ENCODE measurements at places on chromosomes 1 and 21.

- DNase-seq: no peak
Measured at GRCh38 chr21:38041493-38041892, 125.2 kb upstream of the KCNJ6 start.

DNA sequence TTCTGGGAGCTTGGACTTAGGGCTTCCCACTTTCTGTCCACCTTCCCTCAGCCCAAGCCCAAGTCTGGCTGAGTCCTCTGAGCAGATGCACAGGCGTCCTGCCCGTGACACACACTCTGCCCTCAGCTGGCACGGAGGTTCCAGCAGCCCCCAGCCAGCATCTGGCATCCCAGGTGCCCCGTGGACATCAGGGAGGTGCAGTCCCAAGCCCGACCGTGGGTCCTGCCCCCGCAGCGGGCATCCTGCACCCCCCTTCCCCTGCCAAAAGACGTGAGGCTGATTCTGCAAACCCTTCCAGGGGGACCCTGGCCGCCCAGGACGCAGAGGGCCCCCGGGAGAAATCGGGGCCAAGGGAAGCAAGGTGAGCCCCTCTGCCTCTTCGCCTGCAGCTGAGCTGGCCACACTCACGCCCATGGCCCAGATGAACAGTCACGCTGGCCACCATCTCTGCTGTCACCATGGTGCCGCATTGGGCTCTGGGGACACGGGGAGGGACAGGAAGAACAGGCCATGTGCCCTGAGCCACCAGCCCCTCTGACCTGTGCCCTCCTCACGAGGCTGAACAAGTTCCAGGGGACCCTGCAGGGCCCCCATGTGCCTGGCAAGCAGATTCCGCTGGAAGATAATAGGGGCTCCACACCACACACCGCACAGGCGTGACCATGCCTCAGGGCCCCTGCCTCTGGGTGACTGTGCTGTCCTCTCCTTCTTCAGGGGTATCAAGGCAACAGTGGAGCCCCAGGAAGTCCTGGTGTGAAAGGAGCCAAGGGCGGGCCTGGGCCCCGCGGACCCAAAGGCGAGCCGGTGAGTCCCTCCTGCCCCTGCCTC is 20.6 kb downstream of the COL6A2 start:
- no peak for DNase-seq

- DNase-seq: no peak
Measured at GRCh38 chr1:200452850-200453552, 43.2 kb upstream of the ZNF281 start.

- DNase-seq: no peak
Measured at GRCh38 chr1:44881011-44881632, 38.1 kb upstream of the PTCH2 start.

- no peak for DNase-seq
Measured at GRCh38 chr1:24575905-24576587, 20.2 kb downstream of the NCMAP start.

DNA sequence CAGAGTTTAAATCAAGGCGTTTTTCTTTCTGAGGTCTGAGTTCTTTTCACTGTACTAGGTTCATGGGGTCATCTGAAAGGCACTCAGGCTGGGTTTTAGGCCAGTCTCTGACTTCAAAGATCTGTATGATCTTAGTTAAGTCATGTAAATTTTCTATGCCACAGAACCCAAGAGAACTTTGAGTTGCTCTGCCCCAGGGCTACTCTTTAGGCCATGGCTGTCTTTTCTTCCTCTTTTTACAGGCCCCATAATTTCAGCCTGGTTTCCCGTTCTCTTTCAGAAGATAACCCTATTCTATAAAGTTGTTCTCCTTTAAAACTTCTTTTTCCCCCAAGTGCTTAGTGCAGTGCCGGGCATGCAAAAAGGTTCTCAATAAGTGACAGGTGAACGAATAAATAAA is 26.1 kb downstream of the METTL13 start:
- no peak for DNase-seq

- DNase-seq: no peak
Measured at GRCh38 chr21:14877581-14878228, 187.1 kb downstream of the NRIP1 start.

DNA sequence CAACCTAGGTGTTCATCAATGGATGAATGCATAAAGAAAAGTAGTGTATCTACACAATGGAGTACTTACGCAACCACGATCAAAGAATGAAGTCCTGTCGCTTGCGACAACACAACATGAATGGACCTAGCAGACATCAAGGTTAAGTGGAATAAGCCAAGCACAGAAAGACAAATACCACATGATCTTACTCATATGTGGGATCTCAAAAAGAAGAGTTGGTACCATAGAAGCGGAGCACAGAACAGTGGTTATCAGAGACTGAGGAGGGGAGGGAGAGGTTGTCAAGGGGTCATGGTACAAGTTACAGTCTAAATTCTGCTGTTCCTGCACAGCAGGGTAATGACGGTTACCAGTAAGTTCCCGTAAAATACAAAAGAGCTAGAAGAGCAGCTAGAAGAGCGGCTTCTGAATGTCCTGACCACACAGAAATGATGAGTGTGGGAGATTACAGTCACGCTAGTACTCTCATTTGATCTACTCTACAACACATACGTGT is 36.7 kb downstream of the NPHP4 start:
- no peak for DNase-seq

DNA sequence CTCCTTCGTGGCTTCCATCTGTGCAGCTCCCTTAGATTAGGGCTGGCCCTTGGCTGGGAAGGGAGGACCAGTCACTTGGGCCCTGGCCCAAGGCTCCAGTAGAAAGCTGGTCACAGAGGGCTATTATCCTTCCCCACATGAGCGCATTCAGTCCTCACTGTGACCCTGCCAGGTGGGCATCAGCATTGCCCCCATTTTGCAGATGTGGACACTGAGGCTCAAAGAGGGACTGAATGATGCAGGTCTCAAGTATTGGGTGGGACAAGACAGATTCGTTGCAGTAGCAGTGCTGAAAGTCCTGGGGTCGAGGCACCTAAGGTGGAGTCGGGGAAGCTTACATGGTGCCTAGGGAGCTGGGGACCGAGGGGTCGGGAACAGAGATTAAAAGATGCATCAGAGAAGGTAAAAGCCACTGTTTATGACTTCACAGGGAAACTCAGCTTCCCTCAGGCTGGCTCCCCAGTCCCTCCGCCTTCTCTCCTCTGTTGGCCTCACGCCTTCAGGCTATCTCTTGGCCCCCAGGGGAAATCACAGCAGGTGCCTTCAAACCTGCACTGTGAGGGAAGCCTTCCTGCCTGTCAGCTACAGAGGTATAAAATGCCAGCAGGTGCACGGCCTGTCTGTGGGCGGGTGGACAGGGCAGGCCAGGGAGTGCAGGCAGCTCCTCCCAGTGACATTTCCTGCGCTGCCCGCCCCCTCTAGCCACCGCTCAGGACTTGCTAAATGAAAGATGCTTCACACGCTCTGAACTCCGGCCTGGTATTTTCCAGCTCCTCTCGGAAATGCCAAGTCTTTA is 178.4 kb downstream of the GRIK3 start:
- DNase-seq: no peak

GRCh38 chr21:33380483-33380998 is 22.7 kb upstream of the IFNGR2 start:
- peak; percentile 66 for DNase-seq

DNA sequence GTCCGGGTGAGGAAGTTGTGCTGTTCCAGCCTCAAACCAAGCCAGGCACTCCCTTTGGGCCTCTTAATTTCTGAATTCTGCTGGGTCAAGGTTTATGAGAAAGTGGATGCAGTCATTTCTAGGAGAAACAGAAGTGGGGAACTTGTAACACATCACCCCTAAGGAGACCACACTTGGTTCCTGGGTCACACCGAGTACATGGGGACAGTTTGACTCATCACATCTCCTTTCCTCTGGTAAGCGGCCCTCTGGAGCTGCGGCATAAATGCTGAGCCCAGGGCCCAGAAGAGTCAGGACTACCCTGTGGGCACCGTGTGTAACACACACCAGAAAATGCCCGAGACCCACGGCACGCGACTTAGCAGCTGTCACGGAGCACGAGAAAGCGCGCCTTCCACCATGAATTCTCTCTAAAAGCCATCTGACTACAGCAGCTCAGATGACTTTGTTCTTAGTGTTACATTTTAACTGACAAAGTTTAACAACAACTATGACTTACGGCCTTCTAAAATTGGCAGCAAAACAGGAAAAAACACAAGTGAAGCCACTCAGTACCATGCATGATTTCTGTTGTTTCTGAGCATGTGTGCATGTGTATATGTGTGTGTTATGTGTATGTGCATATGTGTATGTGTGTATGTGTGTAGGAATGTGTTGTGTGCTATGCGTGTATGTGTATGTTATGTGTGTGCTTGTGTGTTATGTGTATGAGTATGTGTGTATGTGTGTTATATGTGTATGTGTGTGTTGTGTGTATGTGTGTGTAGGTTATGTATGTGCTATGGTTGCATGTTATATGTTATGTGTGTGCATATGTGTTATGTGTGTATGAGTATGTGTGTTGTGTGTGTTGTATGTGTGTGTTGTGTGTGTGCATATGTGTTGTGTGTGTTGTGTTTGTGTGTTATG is 50.8 kb downstream of the TOMM20 start:
- DNase-seq: no peak

DNA sequence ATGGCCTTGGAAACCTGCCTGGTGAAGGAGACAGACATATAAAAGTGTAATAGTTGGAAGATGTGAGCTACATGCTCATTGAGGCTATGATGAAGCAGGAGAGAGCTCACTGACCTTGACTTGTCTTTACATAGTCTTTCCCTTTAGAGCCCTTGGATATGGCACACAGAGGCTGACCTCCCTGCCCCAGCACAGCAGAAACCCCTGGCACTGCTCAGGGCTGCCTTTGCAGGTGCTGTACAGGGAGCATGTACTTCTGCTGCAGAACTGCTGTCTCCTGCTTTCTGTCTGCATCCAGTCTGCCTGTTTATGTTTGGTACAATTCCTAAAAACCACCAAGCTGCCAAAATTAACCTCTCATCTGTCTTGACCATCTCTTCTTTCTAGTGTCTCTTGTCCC is 80.5 kb downstream of the C1orf21 start:
- no peak for DNase-seq

DNA sequence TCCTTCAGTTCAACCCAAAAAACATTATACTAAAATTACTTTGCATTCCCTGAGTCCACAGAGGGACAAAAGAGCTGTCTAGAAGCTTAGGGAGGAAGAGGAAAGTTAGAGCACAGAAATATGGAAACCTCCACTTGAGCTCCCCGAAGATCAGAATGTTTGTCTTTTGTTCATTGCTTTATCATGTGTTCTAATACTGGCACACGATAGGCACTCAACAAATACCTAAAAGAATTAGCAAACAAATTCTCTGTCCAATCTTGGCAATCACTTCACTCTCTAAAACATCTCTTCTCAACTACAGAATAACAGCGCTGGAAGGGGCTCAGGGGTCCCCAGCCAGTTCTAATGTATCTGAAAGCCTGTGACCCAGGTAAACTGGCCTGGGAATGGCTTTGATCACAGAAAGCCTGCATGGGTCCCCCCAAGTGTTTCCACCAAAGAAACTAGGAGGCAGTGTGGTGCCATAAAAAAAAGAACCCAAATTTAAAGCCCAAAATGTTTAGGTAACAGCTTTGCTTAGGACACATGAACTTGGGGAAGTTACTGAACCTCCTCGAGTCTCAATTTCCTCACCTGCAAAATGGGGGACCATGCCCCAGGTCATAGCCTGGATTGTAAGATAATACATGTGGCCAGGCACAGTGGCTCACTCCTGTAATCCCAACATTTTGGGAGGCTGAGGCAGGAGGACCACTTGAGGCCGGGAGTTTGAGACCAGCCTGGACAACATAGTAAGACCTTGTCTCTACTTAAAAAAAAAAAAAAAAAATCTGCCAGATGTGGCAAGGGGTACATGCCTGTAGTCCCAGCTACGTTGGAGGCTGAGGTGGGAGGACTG is 45.8 kb downstream of the SSBP3 start:
- no peak for DNase-seq

- DNase-seq: no peak
Measured at GRCh38 chr21:41443562-41443961, 17.5 kb downstream of the MX1 start.

DNA sequence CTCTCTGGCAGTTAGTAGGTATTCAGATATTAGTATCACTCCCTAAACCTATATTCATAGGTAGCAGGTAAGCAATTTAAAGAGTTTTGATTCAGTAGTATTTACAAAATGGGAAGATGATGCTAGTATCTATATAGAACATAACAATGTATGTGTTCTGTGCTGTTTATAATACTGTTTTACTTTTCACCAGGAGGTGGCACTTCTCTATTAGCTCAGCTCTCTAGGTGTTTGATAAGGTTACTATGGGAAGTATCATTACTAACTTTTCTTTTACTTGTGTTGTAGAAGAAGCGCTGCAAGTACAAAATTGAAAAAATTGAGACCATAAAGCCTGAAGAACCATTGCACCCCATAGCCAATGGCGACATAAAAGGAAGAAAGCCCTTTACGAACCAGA is 49.4 kb upstream of the FASLG start:
- no peak for DNase-seq

DNA sequence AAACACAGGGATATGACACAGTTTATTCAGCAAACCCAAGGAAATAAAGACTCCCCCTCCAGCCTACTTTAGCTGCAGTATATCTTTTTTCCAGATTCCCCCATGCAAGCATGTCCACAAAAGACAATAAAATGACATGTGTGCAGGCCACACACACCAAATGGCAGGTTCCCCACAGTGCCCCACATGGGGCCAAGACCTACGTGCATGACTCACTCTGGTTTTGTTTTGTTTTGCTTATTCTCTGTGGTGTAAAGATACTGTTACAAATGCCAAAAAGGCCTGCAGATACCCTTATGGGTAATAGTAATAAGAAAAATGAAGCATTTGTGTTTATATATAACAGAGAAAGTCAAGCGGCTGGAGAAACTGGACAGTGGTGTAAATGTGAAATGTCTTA is 71.6 kb downstream of the RD3 start:
- no peak for DNase-seq

DNA sequence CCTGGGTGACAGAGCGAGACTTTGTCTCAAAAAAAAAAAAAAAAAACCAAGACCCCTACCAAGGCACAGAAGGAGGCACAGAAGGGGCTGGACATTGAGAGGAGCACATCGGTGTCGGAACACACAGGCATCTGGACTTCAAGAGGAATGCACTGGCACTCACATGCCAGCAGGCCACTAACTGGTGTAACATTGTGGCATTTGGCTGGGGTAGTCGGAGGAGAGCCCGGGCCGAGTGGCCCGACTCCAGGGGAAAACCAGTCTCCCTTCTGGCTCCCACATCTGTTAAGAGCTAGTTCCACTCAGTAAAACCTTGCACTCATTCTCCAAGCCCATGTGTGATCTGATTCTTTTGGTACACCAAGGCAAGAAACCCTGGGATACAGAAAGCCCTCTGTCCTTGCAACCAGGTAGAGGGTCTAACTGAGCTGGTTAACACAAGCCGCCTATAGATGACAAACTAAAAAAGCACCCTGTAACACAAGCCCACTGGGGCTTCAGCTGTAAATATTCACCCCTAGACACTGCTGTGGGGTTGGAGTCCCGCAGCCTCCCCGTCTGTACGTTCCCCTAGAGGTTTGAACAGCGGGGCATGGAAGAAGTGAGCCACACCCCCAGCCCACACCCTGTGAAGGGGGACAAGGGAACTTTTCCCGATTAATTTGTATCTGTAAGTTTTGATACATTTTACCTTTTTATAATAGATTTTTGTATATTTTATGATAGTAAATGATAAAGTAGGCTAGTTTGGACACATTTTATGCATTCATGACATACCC is 17.2 kb upstream of the AKIRIN1 start:
- DNase-seq: no peak

GRCh38 chr1:28921286-28921869 is 7.0 kb downstream of the EPB41 start:
- DNase-seq: no peak
